ENCODE measurements at places on chromosomes 3 and 15.

DNA sequence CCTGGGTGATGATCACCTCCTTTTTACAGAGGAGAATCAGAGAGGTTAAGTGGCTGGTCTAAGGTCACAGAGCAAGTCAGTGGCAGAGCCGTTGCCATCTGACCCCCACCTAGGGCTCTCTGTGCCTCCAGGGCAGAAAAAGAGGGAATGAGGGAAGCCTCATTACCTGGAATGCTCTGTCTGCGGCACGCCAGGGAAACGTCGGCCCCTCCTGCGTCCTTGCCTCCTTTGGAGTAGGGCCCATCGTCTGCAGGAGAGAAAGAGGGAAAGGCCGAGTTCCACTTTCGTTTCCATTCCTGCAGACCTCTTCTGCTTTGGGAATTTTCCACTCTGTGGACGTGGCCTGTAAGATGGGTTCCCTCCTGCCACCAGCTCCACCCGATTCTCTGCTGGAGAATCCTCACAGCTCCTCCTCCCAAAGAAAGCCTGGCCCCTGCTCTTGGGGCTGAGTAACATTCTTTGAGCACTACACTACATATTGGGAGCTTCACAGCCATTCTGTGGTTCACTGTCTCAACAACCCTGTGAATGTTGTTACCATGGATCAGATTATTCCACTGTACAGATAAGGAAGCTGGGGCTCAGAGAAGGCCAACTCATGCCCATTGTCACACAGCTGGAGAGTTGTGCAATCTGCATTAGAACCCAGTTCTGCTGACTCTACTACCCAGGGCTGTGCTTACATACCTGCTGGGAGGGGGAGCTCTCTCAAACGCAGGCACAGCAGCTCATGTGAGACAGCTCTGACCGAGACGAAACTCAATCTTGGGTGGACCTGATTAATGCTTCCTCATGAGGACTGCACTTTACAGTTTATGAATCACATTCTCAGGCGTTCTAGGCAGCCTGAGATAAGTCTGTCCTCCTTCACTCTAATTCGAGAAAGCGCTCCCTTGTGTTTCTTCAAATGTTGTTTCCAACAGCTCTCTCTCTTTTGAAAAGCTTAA lies 14.2 kb downstream of the GRIP2 start:
- DNase-seq: no peak

GRCh38 chr15:43383070-43383469 lies 12.2 kb downstream of the TUBGCP4 start:
- DNase-seq: no peak

DNA sequence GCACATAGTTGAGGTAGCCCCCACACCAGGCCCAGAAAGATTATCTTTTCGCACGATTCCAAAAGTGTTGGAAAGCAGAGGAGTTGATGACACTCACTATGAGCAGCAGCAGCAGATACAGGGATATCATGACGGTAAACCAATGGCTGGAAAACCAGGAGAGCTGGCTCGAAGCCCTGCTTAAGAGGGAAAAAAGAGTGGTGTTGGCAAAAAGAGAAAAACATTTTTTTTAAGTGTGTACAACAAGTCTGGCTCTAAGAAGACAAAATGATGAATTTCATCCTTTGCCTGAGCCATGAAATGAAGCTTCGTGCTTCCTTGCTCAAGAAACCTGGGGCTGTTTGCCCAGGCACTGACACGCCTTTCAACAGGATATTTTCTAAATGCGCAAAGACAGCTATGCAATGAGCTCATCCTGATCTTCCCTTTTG lies 27.3 kb downstream of the PARP16 start:
- DNase-seq: no peak

GRCh38 chr3:66953934-66954445 lies 44.1 kb upstream of the KBTBD8 start:
- no peak for DNase-seq

DNA sequence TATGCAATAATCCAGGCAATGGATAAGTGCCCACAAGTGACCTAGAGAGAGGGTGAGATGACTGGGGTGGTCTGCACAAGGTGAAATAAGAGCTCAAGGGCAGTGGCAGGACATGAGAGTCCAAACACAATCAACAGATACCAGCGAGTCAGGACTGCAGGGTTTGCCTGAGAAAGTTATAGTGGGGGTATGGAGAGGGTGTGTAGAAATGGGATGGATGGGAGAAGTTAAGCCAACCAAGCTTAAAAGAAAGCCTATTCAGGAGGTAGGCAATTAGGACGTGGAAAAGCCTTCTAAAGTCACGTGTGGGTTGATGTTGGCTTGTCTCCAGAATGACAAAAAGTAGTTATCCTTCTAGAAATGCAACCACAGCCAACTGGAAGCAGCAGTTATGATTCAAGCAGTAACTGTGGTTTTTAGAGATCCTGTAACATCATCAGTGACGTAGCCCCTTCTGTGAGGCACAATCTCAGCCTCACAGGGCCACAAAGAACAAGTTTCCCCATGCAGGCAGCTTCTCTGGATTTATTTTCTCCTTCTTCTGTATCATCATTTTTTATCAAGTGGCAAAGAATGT lies 56.1 kb downstream of the FAM174B start:
- no peak for DNase-seq

- no peak for DNase-seq
Measured at GRCh38 chr3:187288131-187288854, 3.2 kb downstream of the MASP1 start.
